ENCODE measurements at places on chromosomes 16 and 17.

GRCh38 chr16:2427526-2427925 lies 1.7 kb upstream of the CCNF start:
- H3K36me3 ChIP-seq, result no peaks in the 10 kb centered on the region
- no peaks in the 10 kb centered on the region for H3K27me3 ChIP-seq
- DNase-seq, result no peak
- no peak overlapping the region for H3K4me3 ChIP-seq
- H3K27ac ChIP-seq, result no peak overlapping the region

- H3K27ac ChIP-seq, result no peak overlapping the region
- H3K4me3 ChIP-seq, result no peak overlapping the region
- peaks cover 11% of the 10 kb centered on the region for H3K4me1 ChIP-seq
- no peaks in the 10 kb centered on the region for H3K27me3 ChIP-seq
Observed at GRCh38 chr17:51231999-51232398, 27.9 kb downstream of the MBTD1 start.

- no peak for DNase-seq
- peaks cover 53% of the 10 kb centered on the region for H3K36me3 ChIP-seq
- no peaks in the 10 kb centered on the region for H3K27me3 ChIP-seq
- no peaks in the 10 kb centered on the region for H3K4me1 ChIP-seq
- no peak overlapping the region for H3K27ac ChIP-seq
Observed at GRCh38 chr16:74499114-74499513, 77.8 kb upstream of the CLEC18B start.

DNA sequence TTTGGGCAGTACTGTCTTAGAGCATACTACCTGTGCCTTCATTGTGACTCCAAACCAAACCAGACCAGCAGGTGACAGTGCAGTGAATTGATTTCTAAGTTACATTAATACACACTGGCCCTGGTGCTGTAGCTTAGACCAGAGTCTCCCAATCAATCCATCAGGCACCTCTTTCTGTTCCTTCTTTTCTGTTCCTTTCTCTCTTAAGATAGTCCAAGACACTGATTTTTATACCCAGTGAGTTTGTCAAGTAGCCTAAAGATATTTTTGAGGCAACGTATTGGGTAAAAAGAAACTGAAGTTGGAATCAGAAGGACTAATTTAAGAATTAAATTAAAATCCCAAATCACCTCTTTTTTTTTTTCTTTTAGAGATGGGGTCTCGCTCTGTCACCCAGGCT lies 43.1 kb downstream of the ABAT start:
- peaks cover 27% of the 10 kb centered on the region for H3K4me1 ChIP-seq
- H3K36me3 ChIP-seq, result no peaks in the 10 kb centered on the region
- no peak overlapping the region for H3K4me3 ChIP-seq
- no peaks in the 10 kb centered on the region for H3K27me3 ChIP-seq
- DNase-seq, result no peak

DNA sequence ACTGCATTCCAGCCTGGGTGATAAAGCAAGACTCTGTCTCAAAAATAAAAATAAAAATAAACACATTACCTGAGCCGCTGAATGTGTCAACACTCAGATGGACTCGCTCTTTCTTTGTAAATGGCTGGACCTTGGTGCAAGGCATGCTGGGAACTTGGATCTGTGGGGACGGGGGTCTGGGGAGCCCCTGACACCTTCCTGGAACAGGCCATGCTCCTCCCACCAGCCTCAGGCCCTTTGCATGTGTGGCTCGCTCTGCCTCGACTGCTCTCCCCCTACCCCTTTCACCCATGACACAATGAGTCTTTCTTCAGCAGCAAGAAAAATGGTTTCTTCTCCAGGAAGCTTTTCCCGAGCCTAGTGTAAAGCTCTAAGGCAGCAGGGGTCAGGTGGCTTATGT lies 94.0 kb upstream of the CDH5 start:
- DNase-seq, result no peak
- H3K27me3 ChIP-seq, result no peaks in the 10 kb centered on the region
- H3K4me1 ChIP-seq, result peaks cover 78% of the 10 kb centered on the region
- no peak overlapping the region for H3K27ac ChIP-seq

- H3K27me3 ChIP-seq, result no peaks in the 10 kb centered on the region
- DNase-seq, result no peak
- H3K27ac ChIP-seq, result no peak overlapping the region
- peaks cover 69% of the 10 kb centered on the region for H3K36me3 ChIP-seq
- no peak overlapping the region for H3K4me3 ChIP-seq
Observed at GRCh38 chr17:82062076-82062983, 3.3 kb downstream of the DUS1L start.

- no peaks in the 10 kb centered on the region for H3K4me1 ChIP-seq
- DNase-seq, result no peak
- H3K27me3 ChIP-seq, result no peaks in the 10 kb centered on the region
- no peak overlapping the region for H3K4me3 ChIP-seq
Observed at GRCh38 chr16:47779201-47780016, 318.3 kb downstream of the PHKB start.

GRCh38 chr17:71409712-71410111 lies 711.1 kb upstream of the SOX9 start:
- H3K36me3 ChIP-seq, result no peaks in the 10 kb centered on the region
- no peaks in the 10 kb centered on the region for H3K4me1 ChIP-seq
- no peak for DNase-seq
- no peaks in the 10 kb centered on the region for H3K27me3 ChIP-seq

DNA sequence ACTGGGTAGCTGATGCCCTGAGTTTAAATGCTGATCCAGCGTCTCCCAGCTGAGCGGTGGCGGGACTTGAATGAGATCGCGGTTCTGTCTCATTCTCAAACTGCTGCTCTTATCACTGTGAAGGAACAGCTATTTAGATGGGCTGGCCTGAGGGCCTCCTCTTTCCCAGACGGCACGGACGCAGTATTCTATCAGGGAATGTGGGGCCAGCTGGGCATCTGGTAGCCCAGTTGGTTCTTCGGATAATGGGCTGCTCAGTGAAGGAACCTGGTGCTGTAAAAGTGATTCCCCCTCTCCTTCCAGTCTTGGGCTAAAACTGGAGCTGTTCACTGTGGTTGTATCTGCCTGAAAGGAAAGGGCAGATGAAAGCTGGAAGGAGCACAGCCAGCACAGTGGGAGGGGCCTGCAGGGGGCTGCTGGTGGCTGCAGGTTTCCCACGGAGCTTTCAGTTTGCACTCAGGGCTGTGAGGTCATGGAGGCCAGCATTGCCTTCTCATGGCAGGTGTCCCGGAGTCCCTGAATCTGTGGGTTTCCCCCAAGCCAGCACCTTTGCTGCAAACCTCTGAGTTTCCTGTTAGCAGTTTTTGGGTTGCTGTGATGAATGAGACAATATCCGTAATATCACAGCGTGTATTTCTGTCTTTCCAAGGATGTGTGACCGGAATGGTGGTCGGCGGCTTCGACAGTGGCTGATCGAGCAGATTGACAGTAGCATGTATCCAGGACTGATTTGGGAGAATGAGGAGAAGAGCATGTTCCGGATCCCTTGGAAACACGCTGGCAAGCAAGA lies 3.6 kb downstream of the IRF8 start:
- no peak overlapping the region for H3K27ac ChIP-seq
- H3K4me1 ChIP-seq, result peaks cover 31% of the 10 kb centered on the region
- no peak for DNase-seq
- H3K36me3 ChIP-seq, result no peaks in the 10 kb centered on the region
- peaks cover 77% of the 10 kb centered on the region for H3K27me3 ChIP-seq

Data from esophagus squamous epithelium (tissue), 5 donors.